ENCODE measurements at places on chromosomes 16 and 17.

- no peaks in the 10 kb centered on the region for H3K27me3 ChIP-seq
- H3K27ac ChIP-seq: no peak overlapping the region
- H3K36me3 ChIP-seq: no peaks in the 10 kb centered on the region
- peaks cover 8% of the 10 kb centered on the region for H3K4me1 ChIP-seq
- DNase-seq: no peak
Observed at GRCh38 chr16:28277537-28278388, 14.6 kb upstream of the SBK1 start.

DNA sequence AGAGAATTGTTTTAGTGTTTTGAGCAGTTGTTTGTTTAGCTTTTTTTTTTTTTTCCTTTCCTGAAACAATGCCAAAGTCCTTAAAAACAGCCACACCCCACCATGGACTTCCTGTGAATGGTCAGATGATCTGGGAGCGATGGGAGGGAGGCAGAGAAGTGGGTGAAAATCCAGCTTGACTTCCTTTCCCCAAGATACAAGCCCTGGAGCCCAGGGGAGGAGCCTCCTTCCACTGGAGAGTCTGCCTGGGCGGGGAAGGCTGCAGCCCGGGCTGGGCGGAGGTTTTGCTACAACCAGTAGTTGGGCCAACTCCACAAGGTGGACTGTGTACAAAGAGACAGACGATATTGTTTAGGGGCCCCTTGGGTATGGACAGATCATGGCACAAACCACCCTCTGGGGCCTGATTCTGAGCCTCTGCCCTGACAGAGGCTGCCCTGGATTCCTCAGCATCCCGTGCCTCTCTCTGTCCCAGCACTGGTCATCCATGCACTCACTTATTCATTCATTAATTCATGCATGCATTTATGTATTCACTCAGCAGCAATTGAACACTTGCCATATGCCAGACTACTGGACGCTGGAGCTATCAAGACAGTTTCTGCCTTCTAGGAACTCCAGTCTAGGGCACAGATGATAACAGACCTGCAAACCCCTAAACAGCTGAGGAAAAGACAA is 29.8 kb downstream of the WSB1 start:
- H3K4me1 ChIP-seq: peaks cover 41% of the 10 kb centered on the region
- H3K27me3 ChIP-seq: no peaks in the 10 kb centered on the region
- DNase-seq: no peak
- H3K36me3 ChIP-seq: no peaks in the 10 kb centered on the region
- no peak overlapping the region for H3K4me3 ChIP-seq
- peak overlapping the region; percentile 47 for H3K27ac ChIP-seq

DNA sequence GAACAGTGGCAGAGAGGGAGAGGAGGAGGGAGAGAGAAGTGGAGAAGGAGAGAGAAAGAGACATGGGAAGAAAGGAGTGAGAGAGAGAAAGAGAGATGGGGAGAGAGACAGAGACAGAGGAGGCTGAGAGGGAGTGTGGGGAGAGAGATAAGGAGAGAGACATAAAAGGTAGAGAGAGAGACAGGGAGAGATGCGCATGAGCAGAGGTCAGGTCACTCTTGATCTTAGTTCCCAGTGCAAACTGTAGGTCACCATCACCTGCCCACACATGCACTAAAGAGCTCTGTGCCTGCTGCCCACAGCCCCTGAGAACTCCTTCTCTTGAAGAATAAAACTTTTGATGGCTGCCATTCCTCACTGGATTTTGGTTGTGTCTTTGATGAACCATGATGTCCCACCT is 14.9 kb downstream of the KRT33A start:
- DNase-seq: no peak
- H3K27me3 ChIP-seq: no peaks in the 10 kb centered on the region
- H3K27ac ChIP-seq: no peak overlapping the region
- no peaks in the 10 kb centered on the region for H3K36me3 ChIP-seq
- H3K4me1 ChIP-seq: peaks cover 34% of the 10 kb centered on the region
- H3K4me3 ChIP-seq: no peak overlapping the region

GRCh38 chr16:61654962-61655361 is 381.3 kb downstream of the CDH8 start:
- no peak for DNase-seq
- no peaks in the 10 kb centered on the region for H3K4me1 ChIP-seq
- H3K27ac ChIP-seq: no peak overlapping the region
- no peaks in the 10 kb centered on the region for H3K36me3 ChIP-seq
- H3K27me3 ChIP-seq: no peaks in the 10 kb centered on the region
- no peak overlapping the region for H3K4me3 ChIP-seq

GRCh38 chr17:82791532-82791931 is 39.7 kb downstream of the TBCD start:
- H3K36me3 ChIP-seq: no peaks in the 10 kb centered on the region
- H3K27ac ChIP-seq: no peak overlapping the region
- no peaks in the 10 kb centered on the region for H3K27me3 ChIP-seq
- peaks cover 35% of the 10 kb centered on the region for H3K4me1 ChIP-seq
- no peak for DNase-seq

- no peaks in the 10 kb centered on the region for H3K27me3 ChIP-seq
- no peaks in the 10 kb centered on the region for H3K4me1 ChIP-seq
- no peak overlapping the region for H3K27ac ChIP-seq
- H3K4me3 ChIP-seq: no peak overlapping the region
- H3K36me3 ChIP-seq: no peaks in the 10 kb centered on the region
Observed at GRCh38 chr16:27600381-27600780, 50.4 kb downstream of the KATNIP start.

GRCh38 chr17:29136998-29137730 is 43.0 kb downstream of the MYO18A start:
- H3K36me3 ChIP-seq: no peaks in the 10 kb centered on the region
- no peaks in the 10 kb centered on the region for H3K27me3 ChIP-seq
- no peak for DNase-seq
- H3K4me3 ChIP-seq: no peak overlapping the region
- peaks cover 54% of the 10 kb centered on the region for H3K4me1 ChIP-seq

- no peaks in the 10 kb centered on the region for H3K36me3 ChIP-seq
- no peaks in the 10 kb centered on the region for H3K27me3 ChIP-seq
- DNase-seq: no peak
- H3K4me3 ChIP-seq: no peak overlapping the region
- no peak overlapping the region for H3K27ac ChIP-seq
Observed at GRCh38 chr16:48128769-48129168, 27.0 kb downstream of the ABCC12 start.

- peaks cover 4% of the 10 kb centered on the region for H3K27me3 ChIP-seq
- no peaks in the 10 kb centered on the region for H3K36me3 ChIP-seq
- H3K4me1 ChIP-seq: no peaks in the 10 kb centered on the region
- no peak for DNase-seq
- H3K27ac ChIP-seq: no peak overlapping the region
- H3K4me3 ChIP-seq: no peak overlapping the region
Observed at GRCh38 chr17:48433896-48434295, 3.9 kb upstream of the SKAP1 start.

DNA sequence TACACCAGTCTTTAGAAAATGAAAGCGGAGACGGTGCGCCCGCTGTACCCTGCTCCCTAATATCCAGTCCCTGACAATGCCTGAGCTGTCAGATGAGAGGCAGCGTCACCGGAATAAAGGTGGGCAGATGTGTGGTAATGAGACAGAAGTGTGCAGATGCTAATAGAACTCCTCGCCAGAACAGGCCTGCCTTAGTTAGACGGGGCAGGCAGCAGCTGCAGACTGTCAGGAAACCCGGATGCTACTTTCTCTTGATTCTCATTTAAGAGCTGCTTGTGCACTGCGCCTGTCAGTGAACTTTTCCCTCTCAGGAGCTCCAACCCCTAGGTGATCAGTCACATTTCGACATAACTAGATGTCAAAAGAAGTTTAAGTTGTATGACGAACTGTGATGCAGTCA is 221.8 kb upstream of the IRX3 start:
- H3K36me3 ChIP-seq: no peaks in the 10 kb centered on the region
- no peak overlapping the region for H3K4me3 ChIP-seq
- no peaks in the 10 kb centered on the region for H3K27me3 ChIP-seq

DNA sequence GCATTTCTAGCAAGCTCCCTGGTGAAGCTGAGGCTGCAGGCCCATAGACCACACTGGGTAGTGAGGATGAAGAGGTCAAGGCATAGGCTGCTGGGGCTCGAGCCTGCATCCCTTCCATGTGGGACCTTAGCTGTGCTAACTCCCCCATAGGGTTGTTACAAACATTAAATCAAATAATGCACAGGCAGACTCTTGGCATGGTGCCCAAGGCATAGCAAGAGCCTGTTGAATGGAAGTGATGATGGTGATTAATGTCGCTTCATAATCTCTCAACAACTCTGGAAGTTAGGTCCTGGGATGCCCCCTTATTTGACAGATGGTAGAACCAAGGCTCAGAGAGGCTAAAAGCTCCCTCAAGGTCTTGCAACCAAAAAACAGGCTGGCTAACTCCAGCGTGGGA is 283.9 kb upstream of the EEF2KMT start:
- H3K27ac ChIP-seq: no peak overlapping the region
- no peaks in the 10 kb centered on the region for H3K4me1 ChIP-seq
- no peaks in the 10 kb centered on the region for H3K36me3 ChIP-seq
- no peak for DNase-seq
- no peaks in the 10 kb centered on the region for H3K27me3 ChIP-seq
- H3K4me3 ChIP-seq: no peak overlapping the region

DNA sequence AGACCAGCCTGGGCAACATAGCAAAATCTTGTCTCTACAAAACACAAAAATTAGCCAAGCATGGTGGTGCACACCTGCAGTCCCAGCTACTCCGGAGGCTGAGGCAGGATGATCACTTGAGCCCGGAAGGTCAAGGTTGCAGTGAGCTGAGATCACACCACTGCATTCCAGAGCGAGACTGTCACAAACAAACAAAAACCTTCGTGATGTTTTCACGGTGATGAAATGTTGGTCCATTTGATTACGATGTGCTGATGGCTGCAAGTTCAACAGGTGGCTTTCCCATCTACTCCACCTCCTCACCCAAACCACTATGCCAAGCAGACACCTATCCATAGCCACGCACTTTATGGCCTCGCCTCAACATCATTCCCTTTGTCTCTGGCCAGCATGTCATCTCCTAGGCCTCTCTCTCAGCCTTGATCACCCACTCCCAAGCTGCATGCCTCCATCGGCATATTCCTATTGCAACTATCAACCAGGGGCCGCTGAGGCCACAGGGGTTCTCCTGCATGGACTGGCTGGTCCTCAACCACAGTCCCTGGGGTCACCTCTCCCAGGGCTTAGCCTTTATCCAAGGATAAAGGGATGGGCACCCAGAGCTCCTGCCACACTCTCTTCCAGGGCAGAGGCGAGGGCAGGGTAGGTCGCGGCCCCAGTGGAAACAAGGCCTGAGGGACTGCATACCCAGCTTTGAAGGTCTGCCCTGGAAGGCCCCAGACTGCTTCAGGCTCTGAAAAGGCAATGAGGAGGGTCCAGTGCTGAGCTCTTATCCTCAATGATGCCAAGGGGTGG is 17.1 kb upstream of the ALOX15B start:
- H3K27me3 ChIP-seq: no peaks in the 10 kb centered on the region
- H3K4me3 ChIP-seq: no peak overlapping the region
- no peaks in the 10 kb centered on the region for H3K36me3 ChIP-seq
- H3K27ac ChIP-seq: no peak overlapping the region
- peaks cover 24% of the 10 kb centered on the region for H3K4me1 ChIP-seq

DNA sequence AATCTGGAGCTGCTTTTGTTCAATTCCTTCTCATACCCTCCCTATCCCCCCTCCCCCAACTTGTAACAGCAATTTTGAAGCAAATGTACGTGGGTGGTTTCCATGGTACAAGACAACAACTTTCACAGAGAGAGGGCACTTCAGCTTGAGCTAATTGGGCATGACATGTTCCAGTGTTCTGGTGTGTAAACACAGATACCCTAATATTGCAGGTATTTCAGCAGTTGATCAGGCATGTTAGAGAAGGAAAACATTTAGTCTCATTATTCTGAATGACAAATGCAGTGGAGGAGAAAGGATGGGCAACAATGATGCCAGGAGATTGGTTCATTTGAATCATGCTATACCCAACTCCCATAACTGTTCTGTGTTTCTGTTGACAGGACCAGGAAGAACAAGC is 137.5 kb downstream of the TRIM37 start:
- no peaks in the 10 kb centered on the region for H3K4me1 ChIP-seq
- no peaks in the 10 kb centered on the region for H3K36me3 ChIP-seq
- H3K27ac ChIP-seq: no peak overlapping the region
- DNase-seq: no peak
- no peaks in the 10 kb centered on the region for H3K27me3 ChIP-seq
- no peak overlapping the region for H3K4me3 ChIP-seq

DNA sequence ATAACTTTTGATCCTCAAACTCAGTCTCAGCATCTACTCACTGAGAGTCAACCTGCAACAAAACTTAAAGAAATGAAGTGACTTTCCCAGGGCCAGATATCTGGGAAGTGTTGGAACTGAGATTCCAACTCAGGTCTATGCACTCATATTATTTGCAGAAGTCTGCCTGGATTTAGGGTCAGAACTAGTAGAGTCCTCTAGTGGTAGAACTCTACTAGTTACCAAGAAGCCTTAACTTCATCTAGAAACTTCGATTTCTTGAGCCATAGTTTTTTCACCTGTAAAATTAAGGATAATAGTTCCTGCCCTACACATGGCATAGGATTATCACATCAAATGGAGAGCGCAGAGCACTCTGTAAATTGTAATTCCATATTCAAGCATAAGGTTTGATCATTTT is 23.4 kb upstream of the KRT24 start:
- no peak overlapping the region for H3K27ac ChIP-seq
- DNase-seq: no peak
- no peak overlapping the region for H3K4me3 ChIP-seq
- H3K36me3 ChIP-seq: no peaks in the 10 kb centered on the region
- H3K4me1 ChIP-seq: no peaks in the 10 kb centered on the region
- H3K27me3 ChIP-seq: no peaks in the 10 kb centered on the region

DNA sequence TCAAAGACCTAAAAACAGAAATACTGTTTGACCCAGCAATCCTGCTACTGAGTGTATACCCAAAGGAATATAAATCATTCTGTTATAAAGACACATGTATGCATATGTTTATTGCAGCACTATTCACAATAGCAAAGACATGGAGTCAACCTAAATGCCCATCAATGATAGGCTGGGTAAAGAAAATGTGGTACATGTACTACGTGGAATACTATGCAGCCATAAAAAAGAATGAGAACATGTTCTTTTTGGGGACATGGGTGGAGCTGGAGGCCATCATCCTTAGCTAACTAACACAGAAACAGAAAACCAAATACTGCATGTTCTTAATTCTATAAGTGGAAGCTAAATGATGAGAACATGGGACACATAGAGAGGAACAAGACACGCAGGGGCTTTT is 155.2 kb upstream of the KCNJ16 start:
- H3K4me1 ChIP-seq: no peaks in the 10 kb centered on the region
- H3K27ac ChIP-seq: no peak overlapping the region

Data from vagina (tissue), 2 donors.